ENCODE measurements at places on chromosomes 7 and 10. TPM values are rescaled to one million over a fixed set of nuclear protein-coding genes. Genes with fewer than 3 reads are reported as not detected.

GRCh38 chr10:87636313-87636915, 23.3 kb upstream of the PAPSS2 start:
- no peak for DNase-seq

The FBXO24 gene
- 0.74 TPM for total RNA-seq

The ANKRD61 gene
- 0.07 TPM for total RNA-seq

DNA sequence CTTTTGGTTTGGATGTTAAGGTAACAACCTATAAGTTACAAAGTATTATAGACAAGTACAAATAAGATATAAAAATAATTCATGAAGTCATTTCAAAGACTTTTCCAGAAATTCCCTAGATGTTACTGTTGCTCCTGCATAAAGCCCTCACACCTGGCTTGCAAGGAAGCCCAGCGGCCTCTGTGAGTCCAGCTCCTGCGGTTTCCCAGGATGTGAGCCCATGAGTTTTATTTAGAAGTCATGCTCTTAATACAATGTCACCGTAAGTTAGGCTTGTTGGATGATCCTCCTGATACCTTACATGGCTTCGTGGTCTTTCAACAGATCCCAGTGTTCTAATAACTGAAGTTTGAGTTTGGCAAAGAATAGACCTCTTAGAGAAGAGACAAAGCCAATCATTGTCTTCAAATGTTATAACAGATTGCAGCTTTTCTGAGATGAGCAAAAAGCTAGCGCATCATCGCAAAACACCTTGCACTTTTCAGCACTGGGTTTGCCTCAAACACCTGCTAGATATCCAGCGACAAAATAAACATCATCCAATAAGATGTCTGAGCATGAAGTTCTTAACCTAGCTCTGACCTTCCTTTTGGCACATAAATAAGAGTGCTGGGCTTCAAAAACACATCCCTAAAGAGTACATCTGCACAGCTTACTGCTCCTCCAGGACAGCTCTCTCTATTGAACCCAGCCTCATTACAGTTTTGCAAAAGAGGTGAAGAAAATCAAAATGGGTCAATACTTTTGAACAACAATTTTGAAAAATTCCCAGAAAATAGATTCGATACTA, 3.6 kb downstream of the FAM171A1 start:
- no peak for DNase-seq

The HOXA10 gene
- 0.14 TPM for total RNA-seq

The UCMA gene
- total RNA-seq: not detected

DNA sequence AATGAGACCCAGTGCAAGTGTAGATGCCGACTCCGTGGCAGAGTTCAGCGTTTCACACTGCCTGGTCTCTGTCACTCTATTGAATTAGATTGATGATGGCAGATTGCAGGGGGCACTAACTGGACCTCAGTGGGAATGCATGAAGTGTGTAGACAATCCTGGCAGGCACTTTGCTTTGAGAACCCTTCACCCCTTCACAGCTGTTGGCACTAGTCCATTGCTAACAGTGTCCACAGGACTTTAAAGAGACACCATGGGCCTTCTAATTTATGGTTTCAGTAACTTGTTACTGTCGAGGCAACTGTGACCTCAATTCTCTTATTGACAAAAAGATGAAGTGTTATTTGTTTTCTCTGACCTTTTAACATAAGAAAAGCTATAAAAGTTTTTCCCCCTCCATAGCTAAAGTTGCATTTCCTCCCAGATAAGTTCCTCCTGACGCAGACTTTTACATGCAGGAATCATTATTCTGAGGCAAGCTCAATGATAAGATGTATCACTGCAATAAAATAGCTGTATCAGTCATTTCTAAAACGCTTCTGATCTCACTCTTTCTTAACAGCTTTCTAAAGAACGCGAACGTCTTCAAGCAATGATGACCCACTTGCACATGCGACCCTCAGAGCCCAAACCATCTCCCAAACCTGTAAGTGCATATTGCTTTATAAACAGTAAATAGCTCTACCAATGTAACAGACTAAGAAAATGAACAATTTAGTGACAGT, 238.9 kb downstream of the FOXP2 start:
- no peak for DNase-seq

GRCh38 chr10:51097546-51097945, 23.3 kb downstream of the PRKG1 start:
- no peak for DNase-seq

GRCh38 chr10:78766603-78767002, 302.2 kb upstream of the ZMIZ1 start:
- DNase-seq: no peak

DNA sequence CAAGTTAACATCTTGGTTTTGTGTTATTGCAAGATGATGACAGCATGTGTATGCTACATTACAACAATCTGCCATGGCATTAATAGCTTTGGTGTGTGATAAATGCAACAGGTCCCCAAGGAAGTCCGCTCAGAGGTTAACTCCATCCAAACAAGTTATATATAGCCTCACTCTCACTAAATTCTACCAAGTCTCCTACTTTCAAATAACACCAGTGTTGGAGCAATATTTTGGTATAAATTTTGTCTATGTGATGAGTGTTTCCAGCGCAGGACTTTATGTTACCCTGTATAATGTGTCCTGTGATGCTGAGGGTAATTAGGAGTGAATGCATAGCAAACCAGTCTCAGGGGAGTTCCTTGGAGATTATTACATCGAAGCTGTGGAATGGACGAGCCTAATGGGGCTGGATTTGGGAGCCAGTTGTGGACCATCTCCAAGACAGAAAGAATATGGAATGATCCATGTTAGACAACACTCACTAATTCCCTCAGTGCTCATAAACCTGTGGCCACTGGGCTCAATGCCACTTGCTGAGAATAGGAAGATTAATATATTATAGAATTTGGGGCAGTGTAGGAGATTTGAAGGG, 127.6 kb upstream of the CXCL12 start:
- DNase-seq: no peak

DNA sequence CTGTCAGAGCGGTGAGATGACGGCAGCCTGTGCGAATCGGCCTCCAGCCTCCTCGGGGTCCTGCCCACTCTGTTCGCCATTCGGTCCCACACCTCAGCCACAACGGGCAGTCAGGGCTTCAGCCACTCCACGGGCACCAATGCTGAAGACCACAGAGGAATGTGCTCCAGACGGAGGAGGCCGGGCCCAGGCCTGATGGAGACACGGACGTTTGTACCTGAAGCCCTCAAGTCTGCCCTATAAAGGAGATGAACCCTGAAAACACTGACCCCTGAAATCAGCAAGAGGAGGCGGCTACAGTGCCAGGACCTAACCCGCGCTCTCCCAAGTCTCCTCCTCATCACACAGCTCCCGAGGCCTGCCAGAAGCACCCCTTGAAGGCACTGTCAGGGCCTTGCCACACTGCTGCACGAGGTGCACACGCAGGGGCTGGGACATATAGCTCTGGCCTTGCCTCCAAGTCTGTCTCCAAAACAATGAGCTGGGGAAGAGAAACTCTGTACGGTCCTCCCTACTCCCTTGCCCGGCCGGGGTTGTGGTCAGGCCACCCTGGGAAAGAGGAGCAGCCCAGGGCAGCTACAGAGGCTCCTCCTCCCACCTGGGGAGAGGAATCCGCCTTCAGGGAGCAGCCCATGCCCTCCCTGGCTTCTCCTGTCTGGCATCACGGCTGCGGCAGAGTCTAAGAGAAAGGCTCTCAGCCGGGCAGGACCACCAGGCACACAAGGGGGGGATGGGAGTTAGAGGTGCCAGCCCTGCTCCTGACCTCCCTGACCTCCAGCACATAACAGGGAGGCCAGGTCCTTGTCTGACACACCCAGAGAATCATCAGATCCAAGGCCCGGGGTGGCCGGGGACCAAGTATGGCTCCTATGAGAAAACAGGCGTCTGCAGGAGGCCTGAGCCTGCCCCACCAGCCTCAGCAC, 310.1 kb downstream of the PTPRN2 start:
- no peak for DNase-seq

GRCh38 chr7:82442492-82443035, 1.0 kb downstream of the CACNA2D1 start:
- no peak for DNase-seq

- no peak for DNase-seq
Measured at GRCh38 chr7:72751978-72752377, 76.0 kb downstream of the TYW1B start.

DNA sequence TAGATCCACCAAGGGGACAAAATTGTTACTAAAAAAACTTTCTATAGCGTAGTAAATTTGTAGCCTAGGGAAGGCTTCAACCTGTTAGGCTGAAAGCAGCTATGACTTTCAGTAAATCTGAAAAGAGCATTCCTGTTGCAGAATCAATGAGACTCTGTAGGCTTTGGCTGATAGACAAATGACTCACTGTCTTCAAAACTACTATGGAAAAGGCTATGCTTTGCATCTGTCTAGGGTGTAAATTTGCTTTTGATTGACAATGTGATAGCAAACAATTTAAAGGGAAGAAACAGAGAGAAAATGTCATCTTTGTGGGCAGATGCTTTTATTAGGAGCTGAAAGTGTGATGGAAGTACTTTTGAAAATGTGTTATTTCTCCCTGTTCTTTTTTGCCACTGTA, 60.6 kb downstream of the ARL5B start:
- no peak for DNase-seq

DNA sequence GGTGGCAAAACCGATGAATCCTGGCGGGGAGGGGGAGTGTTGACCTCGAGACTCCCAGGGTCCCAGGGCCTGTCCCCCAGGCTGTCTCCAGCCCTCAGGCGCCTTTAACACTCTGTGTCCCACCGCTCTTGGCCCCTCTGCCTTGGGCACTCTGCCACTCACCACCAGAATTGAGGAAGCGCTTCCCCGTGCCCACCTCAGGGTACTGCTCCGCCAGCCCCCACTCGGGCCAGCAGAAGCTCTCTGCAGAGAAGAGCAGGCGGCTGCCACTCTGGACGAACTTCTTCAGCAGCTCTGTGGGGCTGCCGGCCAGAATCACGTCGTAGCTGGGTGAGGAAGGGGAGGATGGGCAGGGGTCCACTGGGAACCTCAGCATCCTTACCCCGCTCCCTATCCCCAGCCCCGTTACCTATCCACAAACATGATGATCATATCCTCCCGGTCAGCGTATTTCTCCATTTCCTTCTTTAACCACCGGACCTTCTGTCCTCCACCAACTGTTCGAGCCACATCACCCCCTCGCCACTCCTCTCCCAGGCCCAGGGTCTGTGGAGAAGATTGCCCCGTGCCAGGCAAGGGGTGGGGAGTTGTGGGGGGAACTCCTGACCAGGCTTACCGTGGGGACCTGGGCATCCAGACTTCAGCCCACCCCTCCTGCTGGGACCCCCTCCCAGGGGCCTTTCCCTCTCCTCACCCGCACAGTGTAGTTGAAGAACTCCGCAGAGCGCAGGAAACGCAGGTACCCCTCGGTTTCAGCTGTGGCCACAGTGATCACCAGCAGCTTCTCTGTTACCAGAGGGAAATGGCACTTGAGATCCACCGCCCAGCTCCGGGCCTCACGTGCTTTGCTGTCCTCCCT, 1.2 kb downstream of the PLOD3 start:
- DNase-seq: no peak

DNA sequence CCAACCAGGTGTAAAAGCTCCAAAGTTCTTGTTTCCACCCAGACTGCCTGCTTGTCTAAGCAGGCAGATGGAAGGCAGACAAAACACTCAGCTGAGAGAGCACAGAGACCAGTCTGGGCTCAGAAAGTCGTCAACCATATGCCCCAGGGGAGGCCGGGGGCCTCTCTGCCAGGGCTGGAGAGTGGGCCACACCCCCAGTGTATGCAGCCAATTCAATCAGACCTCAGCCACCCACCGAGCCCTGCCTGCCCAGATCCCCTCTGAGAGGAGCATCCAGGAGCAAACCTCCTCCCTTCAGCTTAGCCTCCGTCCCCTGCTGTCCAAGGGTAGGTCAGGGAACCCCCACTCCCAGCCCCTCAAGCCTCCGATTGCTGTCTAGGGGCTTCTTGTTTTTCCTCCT, 196.3 kb downstream of the LSM5 start:
- no peak for DNase-seq

The STK31 gene
- 0.07 TPM for total RNA-seq

DNA sequence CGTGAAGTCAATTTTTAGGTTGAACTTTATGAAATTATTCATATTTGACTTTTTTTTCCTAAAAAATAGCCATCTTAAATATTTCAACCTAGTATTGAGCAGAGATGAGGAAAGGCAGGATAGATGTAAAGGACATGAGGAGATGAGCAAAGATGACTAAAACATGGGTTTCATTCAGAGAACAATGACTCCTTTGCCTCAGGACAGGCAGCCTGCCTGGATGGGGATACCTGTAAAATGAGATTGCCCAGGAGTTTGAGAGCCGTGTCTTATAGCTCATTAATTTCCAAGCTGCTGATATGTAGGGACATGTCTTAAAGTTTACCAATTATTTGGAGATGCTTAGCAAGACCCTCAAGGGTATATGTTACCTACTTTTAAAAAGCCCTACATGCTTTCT, 243.8 kb upstream of the MDFIC start:
- DNase-seq: no peak

The ITGB8 gene
- total RNA-seq: 5.1 TPM

- peak; percentile 59 for DNase-seq
Measured at GRCh38 chr7:117169907-117170306, 153.0 kb downstream of the WNT2 start.

DNA sequence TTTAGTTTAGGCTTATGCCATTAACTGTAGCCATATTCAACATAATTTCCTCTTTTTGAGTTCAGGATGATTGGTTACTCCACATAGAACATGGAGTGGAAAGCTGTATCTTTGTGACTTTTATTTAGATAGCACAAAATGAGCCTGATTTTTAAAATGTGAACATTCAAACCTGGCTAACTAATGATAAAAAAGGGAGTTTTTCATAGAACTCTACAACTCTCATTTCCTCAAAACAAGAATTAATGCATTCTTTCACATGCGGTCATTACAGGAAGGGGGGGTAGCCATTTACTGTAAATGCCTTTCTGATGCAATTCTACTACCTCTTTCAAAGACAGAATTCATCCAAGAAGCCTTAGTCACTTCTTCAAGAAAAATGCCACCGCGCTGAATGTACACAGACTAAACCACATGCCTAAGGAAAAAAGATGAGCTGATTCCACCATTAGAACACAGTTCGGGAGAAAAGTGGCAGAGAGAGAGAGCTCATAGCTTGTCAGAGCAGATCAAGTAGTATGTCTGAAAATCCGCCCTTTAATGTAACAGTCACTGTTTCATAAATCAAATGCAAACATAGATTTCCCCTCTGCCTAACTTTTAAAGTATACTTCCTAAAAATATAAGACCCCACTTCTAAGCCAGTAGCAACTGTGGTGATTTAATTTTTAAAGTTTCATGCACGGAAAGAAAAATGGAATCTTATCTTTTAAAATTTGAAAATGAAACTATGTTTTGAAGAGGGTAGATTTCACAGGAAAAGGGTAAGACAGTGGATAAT, 226.4 kb upstream of the KLF14 start:
- DNase-seq: peak; percentile 79

DNA sequence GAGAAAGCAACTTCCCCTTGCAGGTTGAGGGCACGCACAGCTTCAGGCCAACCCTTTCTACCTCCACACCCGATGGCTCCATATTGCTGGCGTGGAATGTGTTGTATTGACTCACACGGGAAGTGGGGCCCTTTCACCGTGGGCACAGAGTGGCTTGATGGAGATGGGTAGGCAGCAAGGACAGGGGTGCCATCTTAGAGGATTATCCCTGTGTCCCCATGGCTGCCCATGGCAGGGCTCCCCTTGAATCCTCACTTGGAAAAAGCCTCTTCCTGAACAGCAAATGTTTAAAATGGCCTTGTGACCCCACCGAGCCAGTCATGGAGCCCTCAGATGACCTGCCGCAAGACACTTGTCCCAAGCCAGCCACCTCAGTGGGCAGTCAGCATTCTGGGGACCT, 31.2 kb downstream of the CXCL12 start:
- no peak for DNase-seq

GRCh38 chr7:131896165-131896863, 339.9 kb upstream of the PODXL start:
- no peak for DNase-seq

The KLF14 gene
- not detected for total RNA-seq

- DNase-seq: no peak
Measured at GRCh38 chr10:86127274-86127819, 239.2 kb downstream of the GRID1 start.
